ENCODE measurements at places on chromosomes 2 and 18.

DNA sequence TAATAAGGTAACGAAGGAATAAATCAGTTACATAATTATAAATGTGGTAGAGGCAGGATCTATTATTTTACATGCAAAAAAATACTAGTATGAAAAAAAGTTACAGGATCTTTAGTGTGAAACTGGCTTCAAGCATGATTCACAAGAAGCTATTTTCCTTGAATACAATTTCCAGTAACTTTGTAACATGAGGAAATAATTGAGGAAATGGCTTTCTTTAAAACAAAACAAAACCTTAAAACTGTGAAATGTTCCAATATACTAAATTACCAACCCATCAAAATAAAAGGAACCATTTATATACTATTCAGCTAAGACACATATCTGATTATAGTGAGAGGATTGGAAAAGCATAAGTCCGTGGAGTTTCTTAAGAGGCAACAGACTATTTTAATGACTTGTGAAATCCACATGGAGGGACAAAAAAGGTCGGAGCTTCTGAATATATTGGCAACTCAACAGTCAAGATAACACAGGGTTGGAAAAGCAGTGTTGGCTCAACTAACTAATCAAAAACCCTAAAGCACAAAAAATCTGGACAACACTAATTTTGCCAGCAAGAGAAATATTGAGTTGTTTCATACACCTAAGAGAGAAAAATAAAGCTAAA, 10.6 kb downstream of the IRS1 start:
- DNase-seq, result no peak

DNA sequence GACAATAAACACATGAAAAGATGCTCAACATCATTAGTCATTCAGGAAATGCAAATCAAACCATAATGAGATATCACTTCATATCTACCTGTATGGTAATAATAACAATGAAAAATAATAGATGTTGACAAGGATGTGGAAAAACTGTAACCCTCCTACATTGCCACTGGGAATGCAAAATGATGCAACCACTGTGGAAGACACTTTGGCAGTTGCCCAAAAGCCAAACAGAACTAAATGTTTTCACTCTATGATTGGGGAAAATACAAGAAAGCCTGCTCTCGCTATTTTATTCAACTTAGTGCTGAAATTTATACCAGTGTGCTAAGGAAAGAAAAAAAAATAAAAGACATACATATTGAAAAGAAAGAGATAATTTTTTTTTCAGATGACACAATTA, 934.5 kb downstream of the CNTNAP5 start:
- no peak for DNase-seq

DNA sequence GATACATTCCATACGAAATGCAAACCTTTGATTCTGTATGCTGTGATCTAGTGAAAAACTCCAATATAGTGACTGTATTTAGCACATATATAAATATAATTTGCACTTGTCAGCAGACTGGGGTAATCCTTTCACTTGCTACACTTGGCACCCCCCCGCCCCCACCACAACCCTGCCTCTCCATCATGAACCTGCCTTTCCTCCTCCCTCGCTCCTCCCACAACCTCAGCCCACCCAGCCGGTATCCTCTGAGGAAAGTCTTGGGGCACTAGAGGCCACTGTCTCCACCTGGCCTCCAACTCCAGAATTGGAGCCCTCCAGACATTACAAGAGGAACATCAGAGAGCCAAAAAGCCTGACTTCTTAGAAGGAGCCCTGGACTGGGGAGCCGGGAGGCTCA, 196.3 kb downstream of the LOXHD1 start:
- no peak for DNase-seq

GRCh38 chr18:78579854-78580577, 399.6 kb upstream of the SALL3 start:
- DNase-seq, result no peak
